Cortex of kidney (tissue), 1 donor: ENCODE measurements at places on chromosomes 6 and 20.

DNA sequence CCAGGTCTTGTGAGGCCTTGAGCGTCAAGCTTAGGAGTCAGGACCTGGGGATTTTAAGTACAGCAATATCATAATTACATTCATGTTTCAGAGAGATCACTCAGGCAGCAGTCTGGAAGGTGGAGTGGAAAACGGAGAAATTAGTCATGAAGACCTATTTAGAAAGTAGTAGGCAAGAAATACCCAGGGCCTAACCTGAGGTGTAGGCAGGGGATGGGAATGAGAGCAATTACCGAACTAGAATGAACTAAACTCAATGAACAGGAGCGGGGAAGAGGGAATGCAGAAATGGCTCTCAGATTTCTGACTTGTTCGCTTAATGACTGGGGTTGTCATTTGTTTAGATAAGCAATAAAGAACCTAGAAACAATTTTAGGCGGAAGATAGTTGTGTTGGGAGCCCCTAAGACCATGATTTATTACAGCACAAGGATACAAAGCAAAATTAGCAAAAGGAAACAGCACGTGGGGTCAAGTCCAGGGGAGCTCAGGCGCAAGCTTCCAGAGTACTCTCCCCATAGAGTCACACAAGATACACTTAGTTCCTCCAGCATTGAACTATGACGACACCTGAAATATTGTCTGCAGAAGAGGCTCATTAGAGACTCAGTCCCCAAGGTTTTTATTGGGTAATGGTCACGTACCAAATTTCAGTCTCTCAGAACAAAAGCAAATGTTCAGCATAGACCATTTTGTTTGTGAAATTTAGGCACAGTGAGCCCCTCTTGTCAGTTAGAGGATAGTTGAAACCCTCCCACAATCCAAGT lies 178.8 kb upstream of the AKAP12 start:
- DNase-seq = no peak

- DNase-seq = no peak
Measured at GRCh38 chr20:34530342-34530741, 14.1 kb downstream of the DYNLRB1 start.

- DNase-seq = no peak
Measured at GRCh38 chr6:91031581-91031980, 444.7 kb upstream of the MAP3K7 start.

GRCh38 chr6:83976037-83976755 lies 57.4 kb upstream of the MRAP2 start:
- DNase-seq = no peak

- DNase-seq = no peak
Measured at GRCh38 chr6:5205877-5206850, 54.6 kb downstream of the LYRM4 start.

DNA sequence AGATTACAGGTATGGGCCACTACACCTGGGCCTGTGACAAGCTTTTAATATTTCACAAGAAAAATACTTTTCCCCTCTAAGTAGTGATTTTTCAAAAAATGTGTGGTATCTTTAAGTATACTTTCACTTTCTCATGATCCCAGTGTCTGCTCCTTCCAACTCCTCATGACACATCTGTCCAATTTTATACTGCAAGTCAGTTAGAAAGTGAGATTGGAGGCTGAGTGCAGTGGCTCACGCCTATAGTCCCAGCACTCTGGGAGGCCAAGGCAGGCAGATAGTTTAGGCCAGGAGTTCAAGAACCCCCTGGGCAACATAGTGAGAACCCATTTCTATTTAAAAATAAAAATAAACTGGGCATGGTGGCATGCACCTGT lies 20.2 kb downstream of the PIM1 start:
- no peak for DNase-seq

DNA sequence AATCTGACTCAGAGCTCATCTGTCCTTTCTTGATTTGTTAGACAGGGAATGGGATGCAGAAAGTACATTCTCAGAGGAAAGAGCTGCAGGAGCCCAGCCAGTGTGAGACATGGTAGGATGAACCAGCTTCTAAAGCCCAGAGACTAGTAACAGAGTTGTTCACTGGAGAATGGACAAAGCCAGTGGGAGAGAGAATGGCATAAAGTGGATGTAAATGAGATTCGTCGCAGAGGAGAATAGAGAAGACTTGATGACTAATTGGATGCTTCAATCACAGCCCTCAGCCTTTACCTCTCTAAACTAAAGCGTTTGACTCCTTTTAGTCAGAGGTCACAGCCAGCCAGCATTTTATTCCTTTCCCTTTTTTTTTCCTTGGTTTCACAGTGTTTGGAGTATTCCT lies 25.5 kb upstream of the L3MBTL3 start:
- no peak for DNase-seq

DNA sequence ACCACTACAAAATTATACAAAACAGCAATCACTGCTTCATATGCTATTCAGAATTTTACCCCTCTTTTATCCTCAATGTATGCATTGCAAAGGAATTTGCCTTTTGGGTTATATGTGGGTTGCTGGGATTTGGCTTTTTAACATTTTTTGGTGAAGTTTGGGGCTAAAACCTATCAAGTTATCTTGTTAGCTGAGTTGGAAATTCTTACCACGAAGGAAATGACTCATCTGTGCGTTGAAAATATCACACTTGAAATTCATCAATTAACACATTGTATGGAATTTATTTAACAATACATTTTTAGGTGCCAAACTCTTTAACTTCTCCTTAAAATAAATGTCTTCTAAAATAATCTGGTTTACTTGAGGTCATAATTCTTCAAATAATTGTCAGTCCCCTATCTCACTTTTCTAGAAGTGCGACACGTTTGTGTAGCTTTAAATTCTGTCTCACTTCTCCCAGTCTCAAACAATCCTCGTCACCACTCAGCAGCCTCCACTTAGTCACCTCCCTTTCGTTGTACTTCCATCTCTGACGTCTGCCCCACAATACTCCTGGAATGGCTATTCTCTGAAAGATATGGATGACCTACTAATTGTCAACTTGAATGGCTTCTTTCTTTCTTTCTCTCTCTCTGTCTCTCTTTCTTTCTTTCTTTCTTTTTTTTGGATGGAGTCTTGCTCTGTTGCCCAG lies 88.5 kb downstream of the PHACTR1 start:
- no peak for DNase-seq

GRCh38 chr20:5085380-5085779 lies 34.4 kb downstream of the PCNA start:
- no peak for DNase-seq

- DNase-seq = no peak
Measured at GRCh38 chr6:46530896-46531295, 39.6 kb upstream of the RCAN2 start.
